ENCODE measurements at places on chromosomes 4 and X.

DNA sequence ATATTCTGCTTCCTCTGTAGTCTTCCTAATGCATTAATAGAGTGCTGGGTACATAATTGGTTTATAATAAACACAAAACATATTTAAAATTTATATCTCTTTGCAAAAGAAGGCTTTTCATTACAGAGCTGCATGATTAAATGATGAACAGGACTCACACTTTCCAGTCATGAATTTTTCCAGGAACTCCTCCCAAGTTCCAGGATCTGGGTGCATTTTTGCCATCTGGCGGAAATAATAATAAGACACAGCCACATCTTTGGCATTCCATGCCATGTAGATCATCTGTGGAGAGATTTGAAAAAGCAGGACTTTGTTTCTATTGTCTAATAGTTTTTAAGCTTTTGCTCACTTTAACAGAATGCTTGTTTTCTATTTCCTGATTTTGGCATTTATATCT is 40.2 kb upstream of the SULT1B1 start:
- no peak for DNase-seq

DNA sequence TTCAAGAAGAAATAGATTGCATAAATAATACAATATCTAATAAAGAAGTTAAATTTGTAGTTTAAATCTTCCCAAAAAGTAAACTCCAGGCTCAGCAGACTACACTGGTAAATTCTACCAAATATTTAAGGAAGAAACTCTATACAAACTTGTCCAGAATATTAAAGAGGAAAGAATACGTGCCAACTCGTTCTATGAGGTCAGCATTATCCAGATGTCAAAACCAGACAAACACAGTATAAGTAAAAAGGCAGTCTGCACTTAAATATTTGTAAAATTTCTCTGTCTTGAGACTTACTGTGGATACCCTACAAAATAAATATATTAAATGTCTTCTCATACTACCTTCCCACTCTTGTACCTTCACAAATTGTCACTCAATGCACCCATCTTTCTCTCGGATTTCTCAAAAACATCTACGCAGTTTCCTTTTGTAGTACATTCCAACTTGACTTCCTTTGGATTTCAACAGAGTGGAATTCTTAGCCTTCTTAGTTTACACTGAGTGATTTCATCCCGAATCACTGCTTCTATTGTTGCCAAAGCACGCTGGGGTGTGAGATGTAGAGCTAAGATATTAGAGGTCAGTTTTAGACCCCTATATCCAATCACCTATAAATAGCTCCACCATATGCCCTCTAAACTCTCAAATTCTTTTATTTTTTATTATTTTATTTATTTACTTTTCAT is 71.6 kb upstream of the MAB21L2 start:
- no peak for DNase-seq

- DNase-seq: no peak
Observed at GRCh38 chr4:185958094-185958747, 110.7 kb upstream of the TLR3 start.

GRCh38 chr4:151319490-151319889 is 5.9 kb downstream of the SH3D19 start:
- no peak for DNase-seq

DNA sequence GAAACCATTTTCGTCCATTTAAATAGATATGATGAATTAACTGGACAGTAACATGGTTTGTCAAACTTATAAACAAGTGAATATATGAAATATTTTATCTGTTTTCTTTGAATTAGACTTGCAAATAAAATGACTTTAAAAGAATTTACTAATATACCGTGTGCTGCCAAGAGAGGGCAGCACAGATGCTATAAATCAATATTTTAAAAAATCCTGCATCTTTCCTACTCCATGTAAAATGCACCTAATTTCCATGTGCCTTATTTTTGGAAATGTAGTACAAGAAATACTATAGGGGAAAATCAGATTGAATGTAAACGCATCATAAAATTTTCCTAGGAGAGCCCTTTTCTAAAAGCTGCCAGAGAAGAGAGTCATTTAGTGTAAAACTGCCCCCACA is 62.2 kb downstream of the PRKX start:
- DNase-seq: no peak

DNA sequence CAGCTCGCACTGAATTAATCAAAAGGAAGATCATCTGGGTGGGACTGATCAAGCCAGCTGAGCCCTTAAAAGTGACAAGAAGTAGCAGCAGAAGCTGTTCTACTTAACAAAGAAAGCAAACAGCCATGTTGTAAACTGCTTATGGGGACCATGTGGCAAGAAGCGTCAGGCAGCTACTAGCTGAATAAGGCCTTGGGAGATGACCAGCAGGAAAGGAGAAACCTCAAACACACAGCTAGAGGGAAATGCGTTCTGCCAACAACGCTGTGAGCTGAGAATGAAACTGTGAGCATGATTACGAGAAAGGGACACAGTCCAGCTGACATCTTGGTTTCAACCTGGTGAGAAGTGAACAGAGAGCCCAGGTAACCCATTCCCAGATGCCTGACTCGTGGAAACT is 49.3 kb upstream of the FAM9A start:
- no peak for DNase-seq

DNA sequence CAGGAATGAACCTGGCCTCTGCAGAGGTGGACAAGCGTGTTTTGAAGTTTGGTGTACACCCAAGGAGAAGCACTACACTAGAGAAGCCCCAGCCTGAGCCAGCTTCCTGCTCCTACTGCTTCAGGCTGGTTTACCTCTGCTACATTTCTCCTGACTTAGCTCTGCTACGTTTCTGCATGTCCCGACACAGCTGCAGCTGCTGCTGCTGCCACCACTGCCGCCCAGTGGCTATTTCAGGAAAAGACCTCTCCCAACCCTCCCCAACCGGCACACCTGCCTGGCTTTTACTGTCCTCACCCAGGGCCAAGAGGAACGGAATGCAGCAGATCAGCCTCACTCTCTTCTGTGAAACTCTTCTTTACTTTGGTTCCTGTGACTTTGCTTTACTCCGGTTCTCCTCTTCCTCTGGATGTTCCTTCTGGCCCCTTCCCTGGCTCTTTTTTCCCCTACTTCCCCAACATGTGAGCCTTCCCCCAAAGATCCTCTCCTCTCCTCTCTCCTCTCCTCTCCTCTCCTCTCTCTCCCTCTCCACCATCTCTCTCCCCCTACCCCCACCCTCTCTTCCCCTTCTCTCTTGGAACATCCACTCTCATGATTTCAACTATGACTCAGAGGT is 3.1 kb upstream of the P2RY4 start:
- DNase-seq: peak; percentile 58

DNA sequence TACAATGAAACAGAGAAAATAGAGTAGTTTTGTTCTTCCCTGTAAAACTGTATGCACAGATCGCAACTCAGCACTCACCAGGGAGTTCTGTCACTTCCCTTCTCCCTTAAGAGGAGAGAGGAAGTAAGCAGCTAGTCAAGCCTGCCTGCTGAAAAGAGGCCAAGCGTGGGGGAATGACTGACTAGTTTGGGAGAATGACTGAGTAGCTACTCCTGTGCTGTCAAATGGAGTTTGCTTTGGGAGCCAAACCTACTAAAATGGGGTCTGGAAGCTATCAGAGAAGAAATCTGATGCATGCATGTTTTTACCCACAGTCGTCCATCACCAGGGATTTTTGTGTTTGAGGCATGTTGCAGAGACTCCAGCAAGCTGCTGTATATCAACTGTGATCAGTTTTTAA is 54.6 kb upstream of the LHFPL1 start:
- DNase-seq: no peak

DNA sequence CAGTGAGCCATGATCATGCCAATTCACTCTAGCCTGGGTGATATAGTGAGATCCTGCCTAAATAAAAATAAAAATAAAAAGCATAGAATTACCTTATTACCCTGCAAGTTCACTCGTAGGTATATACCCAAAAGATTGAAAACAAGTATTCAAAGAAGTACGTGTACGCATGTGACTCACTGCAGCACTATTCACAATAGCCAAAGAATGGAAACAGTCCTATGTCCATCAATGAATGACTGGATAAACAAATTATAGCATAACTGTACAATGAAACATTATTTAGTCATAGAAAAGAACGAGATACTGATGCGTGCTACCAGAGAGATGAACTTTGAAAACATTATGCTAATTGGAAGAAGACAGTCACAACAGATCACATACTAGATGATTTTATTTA is 204.6 kb upstream of the DIAPH2 start:
- no peak for DNase-seq

- DNase-seq: no peak
Observed at GRCh38 chrX:29215251-29215650, 628.0 kb downstream of the IL1RAPL1 start.

DNA sequence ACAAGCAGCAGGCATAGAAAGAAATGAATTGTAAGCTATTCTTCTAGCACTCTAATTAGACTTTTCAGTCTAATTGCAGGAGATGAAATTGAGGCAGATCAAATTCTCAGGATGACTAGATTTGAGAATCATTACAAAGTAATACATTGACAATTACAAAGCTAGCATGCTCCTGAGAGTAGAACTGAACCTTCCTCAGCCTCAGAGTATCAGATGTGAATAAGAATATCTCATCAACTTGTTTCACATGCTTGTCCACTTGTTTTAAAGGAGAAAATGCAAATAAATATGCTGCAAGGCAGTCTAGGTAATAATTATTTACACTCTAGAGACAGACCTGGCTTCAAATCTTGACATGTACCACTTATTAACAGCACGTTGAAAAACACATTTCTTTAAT is 491.0 kb upstream of the MAGEB2 start:
- no peak for DNase-seq

GRCh38 chr4:22739968-22740367 is 47.2 kb downstream of the GBA3 start:
- DNase-seq: no peak

GRCh38 chr4:149173241-149174013 is 642.2 kb downstream of the IQCM start:
- no peak for DNase-seq

DNA sequence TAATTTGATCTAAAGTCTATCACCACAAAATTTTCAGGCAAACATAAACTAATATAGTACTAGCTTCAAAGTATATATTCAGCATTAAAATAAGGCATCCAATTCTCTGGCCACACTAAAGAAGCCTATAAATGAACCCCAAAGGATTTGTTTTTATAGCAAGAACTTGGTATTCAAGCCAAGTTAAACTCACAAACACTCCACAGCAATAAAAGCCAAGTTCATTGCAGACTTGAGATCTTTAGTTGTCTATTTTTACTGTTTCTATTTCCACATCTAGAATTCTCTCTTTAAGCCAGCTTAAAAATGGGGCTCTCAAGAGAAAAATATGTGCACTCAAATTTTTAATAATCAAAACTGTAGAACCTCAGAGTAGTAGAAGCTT is 51.1 kb downstream of the WDFY3 start:
- no peak for DNase-seq

- no peak for DNase-seq
Observed at GRCh38 chr4:94363136-94363655, 20.6 kb upstream of the HPGDS start.

- DNase-seq: no peak
Observed at GRCh38 chr4:161189286-161190134, 974.3 kb downstream of the FSTL5 start.

GRCh38 chrX:46234775-46235174 is 310.4 kb downstream of the ZNF674 start:
- no peak for DNase-seq

GRCh38 chr4:101126059-101126458 is 221.3 kb downstream of the PPP3CA start:
- DNase-seq: no peak

GRCh38 chr4:70190579-70190978 is 4.9 kb upstream of the ODAM start:
- DNase-seq: no peak

DNA sequence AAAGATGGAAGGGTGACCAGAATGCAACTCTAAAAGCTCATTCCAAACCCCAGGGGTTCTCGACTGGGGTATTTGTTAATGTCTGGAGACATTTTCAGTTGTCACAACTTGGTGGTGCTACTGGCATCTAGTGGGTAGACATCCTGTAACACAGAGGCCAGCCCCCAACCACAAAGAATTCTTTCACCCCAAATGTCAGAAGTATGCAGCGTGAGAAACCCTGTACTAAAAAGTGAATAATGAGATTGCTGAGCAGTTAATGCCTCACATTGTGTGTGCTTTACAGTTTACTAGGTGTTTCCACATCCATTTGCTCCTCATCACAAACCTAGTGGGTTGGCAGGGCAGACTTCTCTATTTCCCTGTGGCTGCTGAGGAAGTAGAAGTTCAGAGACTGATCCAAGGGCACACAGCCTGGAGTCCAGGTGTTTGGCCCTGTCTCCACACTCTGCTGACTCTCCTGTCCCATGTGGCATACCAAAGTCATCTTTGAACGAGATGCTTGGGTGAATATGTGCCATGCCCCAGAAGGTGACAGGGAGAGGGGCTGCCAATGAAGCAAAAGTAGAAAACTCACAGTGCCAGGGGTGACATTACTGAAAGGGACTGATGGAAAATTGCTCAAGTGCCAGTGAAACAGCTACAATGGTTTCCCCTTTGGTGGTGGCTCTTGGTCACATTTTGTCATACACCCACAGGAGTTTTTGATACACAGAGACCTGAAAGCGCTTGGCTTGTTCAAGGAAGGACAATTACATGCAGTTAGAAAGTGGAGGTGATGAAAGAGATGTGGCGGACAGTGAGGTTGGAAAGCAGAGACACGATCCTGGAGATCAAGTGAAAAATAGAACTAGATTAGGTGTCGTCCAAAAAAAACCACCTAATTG is 10.1 kb upstream of the TMEM154 start:
- DNase-seq: no peak

GRCh38 chr4:138138774-138139173 is 103.4 kb downstream of the SLC7A11 start:
- DNase-seq: no peak
